Ovary (tissue), 10 donors: ENCODE measurements at places on chromosomes 4 and X.

DNA sequence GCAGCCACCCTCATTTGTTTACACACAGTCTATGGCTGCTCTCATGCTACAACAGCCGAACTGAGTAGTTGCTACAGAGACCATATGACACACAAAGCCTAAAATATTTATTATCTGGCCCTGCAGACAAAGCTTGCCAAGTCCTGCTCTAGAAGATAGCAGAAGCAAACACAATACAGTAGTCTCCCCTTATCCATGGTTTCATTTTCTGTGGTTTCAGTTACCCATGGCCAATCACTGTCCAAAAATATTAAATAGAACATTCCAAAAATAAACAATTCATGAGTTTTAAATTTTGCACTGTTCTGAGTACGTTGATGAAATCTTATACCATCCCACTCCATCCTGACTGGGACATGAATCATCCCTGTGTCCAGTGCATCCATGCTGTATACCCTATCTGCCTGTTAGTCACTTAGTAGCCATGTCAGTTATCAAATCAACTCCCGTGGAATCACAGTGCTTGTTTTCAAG lies 40.2 kb upstream of the ZNF81 start:
- DNase-seq, result no peak

- no peak for DNase-seq
Measured at GRCh38 chr4:124206779-124207605, 505.5 kb downstream of the ANKRD50 start.

DNA sequence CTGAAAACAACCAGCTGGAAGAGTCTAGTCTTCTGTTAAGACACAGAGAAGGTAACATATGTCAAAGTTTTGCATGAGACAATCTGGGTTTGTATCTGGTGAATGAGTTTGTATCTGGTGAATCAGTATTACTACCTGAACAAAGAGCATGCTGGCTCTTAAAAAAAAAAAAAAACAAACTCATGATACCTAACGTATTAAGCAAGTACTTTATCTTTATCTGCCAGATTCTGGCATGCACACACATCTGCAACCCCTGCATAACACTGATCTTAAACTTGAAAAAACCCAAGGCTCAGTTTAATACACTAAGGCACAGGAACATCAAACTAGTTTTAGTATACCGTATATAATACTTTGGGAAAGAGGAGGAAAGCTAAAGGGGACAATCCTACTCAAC lies 5.8 kb downstream of the YTHDC1 start:
- no peak for DNase-seq

- no peak for DNase-seq
Measured at GRCh38 chrX:115337491-115338144, 48.1 kb downstream of the LUZP4 start.

- no peak for DNase-seq
Measured at GRCh38 chrX:134626434-134626833, 31.8 kb downstream of the PLAC1 start.

DNA sequence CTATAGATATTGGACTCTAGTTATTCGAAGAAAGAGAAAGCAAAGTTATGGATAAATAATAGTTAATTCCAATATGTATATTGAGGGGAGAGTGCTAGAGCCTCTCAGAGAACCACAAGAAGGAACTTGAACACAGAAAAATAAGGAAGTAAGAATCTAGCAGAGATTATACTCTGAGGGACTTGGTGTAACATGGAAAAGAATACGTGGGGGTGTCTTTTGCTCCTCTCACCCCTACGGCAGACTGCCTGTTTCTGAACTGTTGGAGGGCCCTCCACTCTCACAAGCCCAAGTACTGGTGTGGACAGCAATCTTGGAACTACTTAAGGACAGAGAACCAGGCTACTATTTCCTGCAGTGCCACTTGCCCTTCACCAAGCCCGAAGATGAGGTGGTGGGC lies 1174.4 kb upstream of the PCDH10 start:
- no peak for DNase-seq

GRCh38 chr4:30844861-30845582 lies 124.9 kb downstream of the PCDH7 start:
- no peak for DNase-seq

DNA sequence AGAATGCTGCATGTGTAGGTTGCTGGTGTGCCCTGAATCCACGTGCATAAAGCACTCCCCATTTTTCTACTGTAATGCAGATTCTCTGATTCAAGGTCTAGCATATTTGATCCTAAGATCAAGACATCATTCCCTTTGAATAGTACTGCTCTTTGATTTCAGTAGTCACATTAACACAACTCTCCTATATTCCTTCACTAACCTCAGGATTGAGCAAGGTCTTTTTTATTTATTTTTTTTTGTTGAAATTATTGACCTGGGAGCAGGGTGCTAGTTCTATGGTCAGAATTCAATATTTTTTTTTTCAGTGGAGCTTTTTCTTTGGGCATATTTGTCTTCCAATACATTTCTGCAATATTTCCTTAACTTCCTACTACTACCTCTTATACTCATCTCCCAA lies 245.7 kb downstream of the RBMX2 start:
- no peak for DNase-seq

GRCh38 chrX:42096265-42096920 lies 173.0 kb upstream of the CASK start:
- DNase-seq, result peak; percentile 35

GRCh38 chrX:11449613-11450012 lies 156.4 kb downstream of the AMELX start:
- DNase-seq, result no peak

DNA sequence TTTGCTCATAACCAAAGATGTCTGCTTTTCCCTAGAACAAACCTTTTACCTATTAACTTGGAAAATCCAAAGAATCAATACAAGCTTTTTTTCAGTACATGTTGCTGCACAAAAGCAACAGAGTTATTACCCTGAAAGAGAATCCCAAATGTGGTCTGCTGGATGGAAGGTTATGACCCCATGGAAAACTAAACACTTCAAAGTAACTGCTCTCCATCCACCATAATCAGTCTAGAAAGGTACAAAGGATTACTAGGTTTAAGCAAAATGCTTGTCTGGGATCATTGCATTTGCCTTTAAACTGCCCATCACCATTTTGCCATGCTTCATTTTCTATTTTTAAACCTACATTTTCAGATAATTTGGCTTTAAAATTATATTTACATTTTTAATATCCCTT lies 11.7 kb downstream of the MMRN1 start:
- no peak for DNase-seq
